ENCODE measurements at places on chromosomes 13 and 19.

- DNase-seq: no peak
Observed at GRCh38 chr13:29476046-29476445, 119.4 kb downstream of the SLC7A1 start.

- no peak for DNase-seq
Observed at GRCh38 chr19:10009714-10010224, 535 bp downstream of the COL5A3 start.

DNA sequence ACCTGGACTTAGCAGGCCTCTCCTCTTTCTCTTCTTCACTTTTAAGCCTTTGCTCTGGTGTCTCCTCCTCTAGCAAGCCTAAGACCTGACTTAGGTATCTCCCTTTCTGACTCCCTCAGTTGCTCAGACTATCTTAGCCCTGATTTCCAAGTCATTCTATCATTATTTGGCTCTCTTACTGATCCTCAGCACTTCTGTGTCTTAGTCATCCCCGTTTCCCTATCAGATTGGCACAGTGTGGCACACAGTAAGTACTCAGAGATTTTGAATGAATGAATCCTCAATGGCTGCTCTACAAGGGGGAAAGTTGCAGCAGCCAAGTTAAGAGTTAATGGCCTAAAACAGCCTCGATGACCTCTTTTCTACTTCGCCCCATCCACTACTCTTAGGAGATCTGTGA lies 8.2 kb downstream of the KCTD12 start:
- no peak for DNase-seq

GRCh38 chr13:88800505-88800904 lies 1129.3 kb downstream of the SLITRK5 start:
- no peak for DNase-seq

DNA sequence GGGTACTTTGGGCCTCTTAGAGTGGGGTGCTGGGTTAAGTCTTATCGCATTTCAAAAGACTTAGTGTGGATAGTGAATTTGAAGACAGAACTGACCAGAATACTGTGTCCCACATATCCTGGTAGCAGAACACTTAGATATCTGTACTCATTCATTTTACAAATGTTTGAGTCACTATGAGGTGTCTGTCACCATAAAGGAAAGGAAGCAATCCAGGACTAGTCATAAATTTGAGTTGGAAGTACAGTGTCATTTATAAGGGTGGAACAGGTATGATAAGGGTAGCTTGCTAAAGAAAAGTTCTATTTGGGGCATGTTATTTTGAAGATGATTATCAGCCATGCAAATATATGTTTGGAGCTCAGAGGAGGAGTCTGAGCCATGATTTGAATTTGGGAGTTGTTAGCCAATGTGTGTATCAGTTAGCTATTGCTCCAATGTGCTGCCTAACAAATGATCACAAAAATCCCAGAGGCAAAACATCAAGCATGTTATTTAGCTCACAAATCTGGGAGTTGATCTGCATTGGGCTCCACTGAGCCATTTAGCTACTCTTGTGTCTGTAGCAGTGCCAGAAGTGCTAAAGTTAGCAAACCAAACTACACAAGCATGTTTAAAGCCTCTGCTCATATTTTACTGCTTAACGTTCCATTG lies 20.3 kb downstream of the ZNF699 start:
- no peak for DNase-seq

DNA sequence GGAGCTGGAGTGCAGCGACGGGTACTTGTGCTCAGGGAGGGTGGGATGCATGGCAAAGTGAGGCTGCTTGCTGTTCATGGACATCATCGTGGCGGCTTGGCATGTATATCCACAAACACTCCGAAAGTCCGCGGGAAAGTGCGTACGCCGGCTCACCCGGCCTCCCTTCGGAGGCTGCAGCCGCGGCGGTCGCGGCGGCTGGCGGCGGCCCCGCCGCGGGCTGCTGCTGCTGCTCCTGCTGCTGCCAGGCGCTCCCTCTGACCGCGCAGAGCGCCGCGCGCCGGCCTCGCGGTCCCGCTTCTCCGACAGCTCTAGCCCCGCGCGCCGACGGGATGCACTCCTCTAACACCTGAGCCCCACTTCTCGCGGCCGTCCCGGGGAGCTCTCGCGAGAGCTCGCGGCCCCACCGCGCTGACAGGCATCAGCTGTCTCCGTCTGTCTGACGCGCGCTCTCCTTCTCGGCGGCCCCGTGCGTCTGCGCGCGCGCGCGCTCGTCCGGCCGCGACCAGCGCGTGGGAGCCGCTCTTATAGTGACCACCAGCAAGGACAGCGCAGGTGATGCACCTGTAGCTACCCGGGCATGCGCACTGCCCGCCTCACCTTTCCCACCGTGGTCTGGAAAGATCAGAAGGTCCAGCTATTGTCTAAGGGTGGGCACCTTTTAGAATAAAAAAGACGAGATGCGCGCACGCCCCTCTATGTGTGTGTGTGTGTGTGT lies at the start of gene POU4F1:
Gene POU4F1 (minus strand): TSS at position 313 of the 718 bp plus-strand sequence. CDS start 226 bp downstream, at position 87.
- peak; percentile 95 for DNase-seq

DNA sequence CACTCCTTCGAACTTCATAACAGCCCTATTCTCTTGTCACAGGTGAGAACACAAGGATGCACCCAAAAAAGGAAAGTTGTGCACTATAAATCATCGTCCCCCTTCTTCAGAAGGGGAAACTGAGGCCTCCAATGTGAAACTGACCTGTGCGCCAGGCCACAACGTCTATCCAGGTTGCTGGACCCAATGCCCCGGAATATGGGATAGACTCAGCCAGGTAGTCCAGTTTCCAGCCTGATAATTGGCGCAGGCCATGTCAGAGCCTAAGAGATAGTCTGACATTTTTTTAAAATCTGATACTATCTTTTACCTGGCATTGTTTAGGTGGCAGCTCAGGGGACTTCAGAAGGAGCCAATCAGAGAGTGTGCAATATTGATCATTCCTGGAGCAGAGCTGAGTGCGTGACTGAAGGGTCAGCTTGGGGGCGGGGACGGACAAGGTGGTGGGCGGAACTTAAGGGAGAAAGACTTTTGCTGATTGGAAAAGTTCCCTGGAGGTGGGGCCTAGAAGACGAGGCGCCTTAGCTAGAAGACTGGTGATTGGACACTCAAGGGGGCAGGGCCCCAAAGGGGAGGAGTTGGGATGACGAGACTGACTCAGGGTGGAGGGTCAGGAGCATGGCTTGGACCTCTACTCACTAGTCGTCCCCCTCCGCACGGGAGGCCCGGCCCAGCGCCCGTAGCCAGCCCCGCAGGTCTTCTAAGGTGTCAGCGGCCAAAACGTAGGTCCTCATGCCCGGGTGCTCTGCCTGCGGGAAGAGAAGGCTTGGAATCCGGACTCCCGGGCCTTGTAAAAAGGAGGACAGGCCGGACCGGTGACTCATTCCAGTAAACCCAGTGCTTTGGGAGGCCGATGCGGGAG lies 8.5 kb downstream of the PLEKHA4 start:
- DNase-seq: no peak

GRCh38 chr19:19341026-19341425 lies 20.4 kb downstream of the MAU2 start:
- DNase-seq: no peak

- no peak for DNase-seq
Observed at GRCh38 chr19:51337861-51338562, 3.9 kb downstream of the VSIG10L start.

DNA sequence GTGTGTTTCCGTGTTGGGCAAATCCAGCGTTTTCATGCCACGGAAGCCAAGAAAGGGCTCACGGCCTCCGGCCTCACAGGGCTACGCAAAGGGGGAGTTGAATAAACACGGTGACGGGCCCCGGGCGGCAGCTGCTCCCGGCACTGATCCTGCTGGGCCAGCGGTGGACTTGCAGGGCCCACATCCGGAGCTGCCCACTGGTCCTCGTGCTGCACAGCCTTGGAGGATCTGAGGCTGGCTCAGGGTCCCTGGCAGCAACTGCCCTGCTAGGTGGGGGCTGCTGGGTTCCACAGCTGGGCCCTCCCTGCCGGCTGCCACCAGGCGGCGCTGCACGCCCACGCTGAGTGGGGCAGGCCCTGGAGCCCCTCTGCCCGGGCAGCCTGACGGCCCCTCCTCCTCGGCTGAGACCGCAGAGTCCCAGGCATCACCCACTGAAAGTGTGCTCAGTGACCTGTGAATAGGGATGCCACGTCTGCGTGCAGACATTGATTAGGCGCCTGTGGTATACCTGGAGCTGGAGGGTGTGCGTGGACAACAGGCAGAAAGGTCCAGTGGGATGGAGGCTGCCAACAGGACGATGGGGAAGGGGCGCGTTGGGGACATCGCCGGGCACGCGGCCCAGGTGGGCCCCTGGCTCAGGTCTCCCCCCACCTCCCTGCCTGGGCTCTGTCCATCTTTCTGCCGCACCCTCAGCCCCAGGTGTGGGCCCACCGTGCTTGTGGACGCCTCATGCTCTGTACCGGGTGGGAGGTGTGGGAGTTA lies 5.3 kb upstream of the HCN2 start:
- DNase-seq: no peak

GRCh38 chr13:44218501-44219240 lies 155.0 kb upstream of the SERP2 start:
- no peak for DNase-seq

- no peak for DNase-seq
Observed at GRCh38 chr13:89227356-89227755, 1556.2 kb downstream of the SLITRK5 start.

DNA sequence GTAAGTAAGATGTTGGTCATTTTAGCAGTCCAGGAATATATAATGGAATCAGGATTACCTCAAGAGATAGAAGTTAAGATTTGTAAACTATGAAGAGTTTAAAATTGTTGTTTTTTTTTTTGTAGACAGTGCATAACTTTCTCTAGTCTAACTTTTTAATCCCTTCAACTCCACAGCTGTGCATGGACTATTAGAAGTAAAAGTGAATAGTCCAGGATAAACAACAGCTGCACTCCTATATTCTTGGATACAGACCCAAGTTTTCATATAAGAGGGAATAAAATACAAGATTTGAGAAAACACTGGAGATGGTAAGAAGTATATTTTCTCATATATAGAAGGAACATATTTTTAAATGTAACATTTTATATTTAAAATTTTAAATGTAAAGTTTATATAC lies 1509.9 kb downstream of the SLITRK5 start:
- no peak for DNase-seq

DNA sequence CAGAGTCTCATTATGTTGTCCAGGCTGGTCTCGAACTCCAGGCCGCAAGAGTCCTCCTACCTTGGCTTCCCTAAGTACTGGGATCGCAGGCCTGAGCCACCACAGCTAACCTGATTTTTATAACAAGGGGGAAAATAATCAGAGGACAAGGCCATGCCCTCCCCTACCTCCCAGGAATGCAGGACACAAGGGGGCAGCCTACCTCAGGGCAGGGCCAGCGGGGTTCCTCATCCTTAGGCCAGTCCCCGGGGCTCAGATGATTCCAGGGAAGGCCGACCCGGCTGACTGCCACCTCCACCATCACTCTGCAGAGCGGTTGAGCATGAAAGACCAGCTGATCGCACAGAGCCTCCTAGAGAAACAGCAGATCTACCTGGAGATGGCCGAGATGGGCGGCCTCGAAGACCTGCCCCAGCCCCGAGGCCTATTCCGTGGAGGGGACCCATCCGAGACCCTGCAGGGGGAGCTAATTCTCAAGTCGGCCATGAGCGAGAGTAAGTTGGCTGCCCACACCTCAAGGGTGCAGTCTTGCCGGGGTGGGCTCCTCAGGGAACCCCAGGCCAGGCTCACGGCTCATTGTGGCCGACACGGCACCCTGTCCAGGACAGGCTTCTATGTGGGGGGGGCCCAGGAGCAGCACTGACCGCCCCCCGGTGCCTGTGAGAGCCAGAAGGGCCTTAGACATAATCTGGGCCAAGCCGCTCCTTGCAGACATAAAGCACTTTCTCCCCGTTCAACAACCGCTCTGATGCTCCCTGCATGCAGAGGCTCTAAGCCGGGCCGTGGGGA lies 26.8 kb downstream of the PEX11G start:
- no peak for DNase-seq

DNA sequence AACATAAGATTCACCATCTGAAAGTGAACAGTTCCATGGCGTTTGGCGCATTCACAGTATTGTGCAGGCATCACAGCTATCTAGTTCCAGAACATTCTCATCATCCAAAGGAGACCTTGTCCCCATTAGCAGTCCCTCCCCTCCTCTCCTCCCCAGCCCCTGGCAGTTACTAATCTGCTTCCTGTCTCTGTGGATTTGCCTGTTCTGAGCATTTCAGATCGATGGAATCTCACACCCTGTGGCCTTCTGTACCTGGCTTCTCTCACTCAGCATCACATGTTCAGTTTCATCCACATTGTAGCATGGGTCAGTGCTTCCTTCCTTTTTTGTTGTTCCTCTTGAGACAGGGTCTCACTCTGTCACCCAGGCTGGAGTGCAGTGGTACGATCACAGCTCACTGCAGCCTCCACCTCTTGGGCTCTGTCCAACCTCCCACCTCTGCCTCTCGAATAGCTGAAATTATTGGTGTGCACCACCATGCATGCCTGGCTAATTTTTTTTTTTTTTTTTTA lies 34.6 kb downstream of the CRTC1 start:
- no peak for DNase-seq

DNA sequence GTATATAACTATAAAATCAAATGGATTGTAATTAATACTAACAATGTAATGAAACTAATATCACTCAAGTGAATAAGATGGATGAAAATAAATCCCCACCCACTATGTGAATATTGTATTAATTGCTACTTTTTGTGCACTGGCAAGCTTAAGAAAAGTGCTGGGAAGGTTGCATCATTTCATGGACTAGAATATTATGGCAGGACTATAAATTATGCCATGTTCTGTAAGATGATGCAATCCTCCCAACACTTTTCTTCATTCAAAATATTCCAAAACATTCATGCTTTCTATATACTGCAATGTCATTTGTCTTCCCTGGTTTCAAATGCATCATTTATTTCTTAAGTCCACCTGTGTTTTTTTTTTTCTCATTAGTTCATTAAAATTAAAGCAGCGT lies 457.6 kb upstream of the GPC6 start:
- DNase-seq: no peak

DNA sequence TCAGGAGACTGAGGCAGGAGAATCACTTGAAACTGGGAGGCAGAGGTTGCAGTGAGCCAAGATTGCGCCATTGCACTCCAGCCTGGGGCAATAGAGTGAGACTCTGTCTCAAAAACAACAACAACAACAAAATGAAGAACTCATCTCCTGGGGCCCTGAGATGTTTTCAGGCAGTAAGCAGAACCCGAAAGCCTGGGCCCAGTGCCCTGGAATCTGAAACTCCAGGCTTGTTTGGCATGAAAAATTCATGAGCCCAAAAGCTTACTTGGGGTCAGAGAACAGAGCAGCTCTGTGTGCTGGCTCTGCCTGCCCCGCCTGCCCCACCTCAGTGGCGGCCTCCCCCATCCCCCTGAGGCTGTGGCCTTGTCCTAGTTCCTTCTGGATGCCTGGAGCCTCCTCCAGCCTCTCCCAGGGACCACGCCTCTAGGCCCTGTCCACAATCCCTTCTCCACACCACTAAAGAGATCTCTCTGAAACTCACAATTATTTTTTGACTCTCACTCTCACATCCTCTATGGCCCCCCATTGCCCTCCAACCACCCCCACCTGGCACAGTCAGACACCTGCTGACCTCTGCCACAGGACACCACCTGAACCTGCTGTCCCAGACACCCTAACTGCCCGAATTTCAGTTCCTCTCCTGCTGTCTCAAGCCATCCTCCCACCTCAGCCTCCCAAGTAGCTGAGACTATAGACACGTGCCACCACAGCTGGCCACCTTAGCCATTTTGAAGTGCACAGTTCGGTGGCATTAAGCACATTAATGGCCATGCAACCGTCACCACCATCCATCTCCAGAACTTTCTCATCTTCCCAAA lies 6.9 kb upstream of the AP1M2 start:
- DNase-seq: no peak

GRCh38 chr19:29364224-29364726 lies 151.3 kb upstream of the UQCRFS1 start:
- no peak for DNase-seq

GRCh38 chr13:21971662-21972621 lies 301.1 kb downstream of the FGF9 start:
- DNase-seq: no peak
